NCI-H1694 treated with DMSO at 0.1 percent for 48 hours (cell line): ENCODE measurements at places on chromosomes 3 and 15.

DNA sequence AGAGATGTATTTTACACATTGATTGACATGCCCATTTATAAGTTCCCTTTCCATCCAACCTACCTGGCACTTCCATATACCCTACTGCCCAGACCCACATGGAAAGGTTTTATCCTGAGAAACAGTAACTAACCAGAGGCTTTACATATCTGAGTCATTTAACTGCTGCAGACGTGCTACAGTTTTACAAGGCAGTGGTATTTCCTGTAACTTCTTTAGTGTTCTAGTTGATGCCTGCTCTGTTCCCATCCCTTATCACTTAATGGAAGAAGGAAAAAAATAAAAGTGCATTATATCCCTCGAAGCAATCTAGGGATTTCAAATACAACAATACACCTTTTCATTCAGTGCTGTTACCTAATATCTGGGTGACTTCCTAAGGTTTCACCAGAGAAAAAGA lies 107.1 kb downstream of the TMCO5A start:
- no peak for DNase-seq

DNA sequence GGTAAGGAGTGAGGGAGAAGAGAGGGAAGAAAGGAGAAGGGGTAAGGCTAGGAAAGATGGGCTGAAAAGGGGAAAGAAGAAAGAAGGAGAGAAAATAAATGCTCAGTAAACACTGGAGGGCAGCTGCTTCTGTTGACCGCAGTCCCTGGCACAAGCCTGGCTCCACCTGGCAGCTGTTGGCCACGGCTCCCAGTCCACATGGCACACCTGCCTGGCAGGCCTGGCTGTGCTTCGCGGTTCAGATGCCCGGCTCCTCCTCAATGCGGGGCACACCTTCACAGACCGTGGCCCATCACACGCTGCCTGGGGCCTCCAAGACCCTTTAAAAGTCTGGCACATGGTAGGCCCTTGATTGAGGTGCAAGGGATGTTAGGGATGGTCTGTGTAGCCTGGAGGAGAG lies 516.8 kb upstream of the PROK2 start:
- DNase-seq: no peak

GRCh38 chr3:112117841-112118571 lies 15.0 kb downstream of the GCSAM start:
- no peak for DNase-seq

DNA sequence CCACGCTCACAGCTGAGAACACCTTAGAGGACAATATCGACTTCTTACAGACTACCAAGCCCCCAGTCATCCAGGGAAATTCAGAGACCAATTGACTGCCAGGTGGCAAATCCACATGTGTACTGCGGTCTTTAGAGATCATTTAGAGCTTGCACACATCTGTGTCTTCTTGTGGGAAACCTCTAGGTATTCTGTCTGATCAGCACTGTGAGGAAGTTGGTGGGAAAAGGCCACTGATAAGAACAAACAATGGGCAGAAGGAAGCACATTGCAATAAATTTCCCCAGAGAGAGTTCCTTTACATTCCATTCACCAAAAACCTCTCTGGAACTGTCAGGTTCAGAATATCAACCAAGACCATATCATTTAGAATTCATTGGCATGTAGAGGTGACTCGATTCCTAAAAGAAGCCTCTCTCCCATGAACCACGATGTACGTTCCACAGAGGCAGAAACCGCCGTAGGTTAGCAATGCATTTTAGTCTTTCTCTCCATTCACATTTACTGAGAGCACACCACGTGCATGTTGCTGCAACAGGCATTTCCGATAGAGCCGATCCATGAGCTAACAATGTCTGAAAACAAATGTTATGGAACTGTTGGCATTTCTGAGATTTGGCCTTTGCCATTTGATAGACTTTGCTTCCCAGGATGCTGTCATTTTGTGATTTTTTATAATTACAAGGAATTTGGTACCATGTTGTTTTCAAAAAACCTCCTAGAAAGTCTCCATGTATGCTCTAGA lies 287.3 kb upstream of the TPRG1 start:
- no peak for DNase-seq

- no peak for DNase-seq
Measured at GRCh38 chr15:55277116-55277564, 12.5 kb downstream of the RAB27A start.

- no peak for DNase-seq
Measured at GRCh38 chr15:56988219-56988618, 69.8 kb downstream of the TCF12 start.

DNA sequence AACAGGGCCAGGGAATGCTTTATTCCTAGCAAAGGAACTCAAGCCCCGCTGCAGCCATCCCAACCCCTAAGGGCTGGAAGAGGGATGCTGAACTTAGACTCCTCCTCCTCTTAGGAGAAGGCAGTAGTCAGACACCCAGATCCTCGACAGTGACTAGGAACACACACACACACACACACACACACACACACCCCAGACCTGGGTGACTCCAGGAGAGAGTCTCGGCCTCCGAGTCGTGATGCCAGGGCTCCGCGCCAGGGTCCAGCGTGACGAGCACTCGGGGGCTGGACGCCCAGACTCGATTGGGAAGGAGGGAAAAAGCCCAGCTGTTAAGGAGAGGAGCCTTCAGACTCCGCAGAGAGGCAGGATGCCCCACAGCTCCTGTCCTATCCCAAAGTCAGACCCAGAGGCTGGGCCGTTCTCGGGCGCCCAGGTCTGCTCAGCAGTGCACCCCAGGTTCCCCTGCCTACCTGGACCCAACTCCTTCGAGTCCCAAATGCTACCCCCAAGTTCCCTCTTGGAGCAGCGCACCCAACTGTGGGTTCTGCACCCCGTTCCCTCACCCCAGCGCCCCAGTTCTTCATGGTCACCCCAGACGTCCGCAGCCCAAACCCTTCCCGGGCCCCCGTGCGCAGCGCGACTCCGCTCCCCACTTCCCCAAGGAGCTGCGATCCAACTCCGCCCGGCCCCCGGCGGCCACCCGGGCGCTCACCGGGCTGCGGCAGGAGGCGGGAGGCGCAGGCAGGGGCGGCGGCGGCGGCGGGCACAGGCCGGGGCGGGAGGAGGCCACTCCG lies 421 bp downstream of the BMF start:
- no peak for DNase-seq

- no peak for DNase-seq
Measured at GRCh38 chr3:156359368-156359767, 195.5 kb downstream of the SSR3 start.

DNA sequence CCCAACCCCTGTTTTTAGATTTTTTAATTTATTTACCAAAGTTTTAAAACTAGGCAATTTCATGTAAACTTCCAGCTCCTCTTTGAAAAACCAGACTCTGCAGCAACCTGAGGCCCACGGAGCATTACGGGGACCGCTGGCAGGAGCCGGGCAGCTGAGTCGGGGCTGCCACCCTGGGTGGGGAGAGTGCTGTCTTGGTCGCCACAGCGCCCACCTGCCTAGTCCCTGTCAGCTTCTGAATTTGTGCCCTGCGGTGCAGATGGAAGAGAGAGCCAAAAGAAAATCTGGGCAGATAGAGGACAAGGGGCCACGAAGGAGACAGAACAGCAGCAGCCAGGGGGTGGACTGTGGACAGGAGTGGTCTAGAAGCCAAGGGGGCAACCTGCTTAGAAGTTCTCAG lies 34.6 kb downstream of the PXYLP1 start:
- DNase-seq: no peak

GRCh38 chr3:62415312-62415801 lies 42.0 kb upstream of the FEZF2 start:
- DNase-seq: peak; percentile 14

GRCh38 chr15:89068325-89068784 lies 19.9 kb upstream of the ABHD2 start:
- no peak for DNase-seq

GRCh38 chr3:195438371-195438770 lies 4.4 kb downstream of the ACAP2 start:
- no peak for DNase-seq

DNA sequence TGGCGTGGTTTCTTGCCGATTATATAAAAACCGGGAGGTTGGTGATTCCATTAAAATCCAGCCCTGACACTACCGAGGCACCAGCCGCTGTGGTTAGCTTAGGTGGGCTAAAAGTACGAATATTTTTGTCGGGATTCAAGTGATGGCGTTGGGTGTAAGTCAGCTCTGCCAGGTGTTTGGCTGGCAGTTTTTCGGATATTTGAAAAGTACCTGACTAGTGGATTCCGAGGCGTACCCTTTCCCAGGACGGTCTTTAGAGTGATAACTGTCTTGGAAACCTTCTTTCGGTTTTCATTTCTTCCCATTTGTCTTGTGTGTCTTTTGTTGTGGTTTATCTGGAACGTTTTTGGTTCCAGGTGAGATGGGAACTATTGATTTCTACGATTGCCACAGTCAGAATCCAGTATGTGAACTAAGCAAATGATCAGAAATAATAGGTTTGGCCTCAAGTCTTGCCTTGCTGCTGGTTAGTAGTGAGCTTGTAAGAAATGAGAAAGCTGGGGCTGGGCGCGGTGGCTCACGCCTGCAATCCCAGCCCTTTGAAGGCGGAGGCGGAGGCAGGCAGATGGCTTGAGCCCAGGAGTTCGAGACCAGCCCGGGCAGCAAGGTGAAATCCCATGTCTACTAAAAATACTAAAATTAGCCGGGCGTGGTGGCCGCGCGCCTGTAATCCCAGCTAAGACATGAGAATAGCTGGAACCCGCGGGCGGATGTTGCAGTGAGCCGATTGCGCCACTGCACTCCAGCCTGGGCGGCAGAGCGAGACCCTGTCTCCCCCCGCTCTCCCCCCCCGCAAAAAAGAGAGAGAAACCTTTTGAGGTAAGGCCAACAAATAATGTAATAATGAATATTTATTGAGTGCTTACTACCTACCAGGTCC lies 1.4 kb downstream of the FYTTD1 start:
- no peak for DNase-seq

DNA sequence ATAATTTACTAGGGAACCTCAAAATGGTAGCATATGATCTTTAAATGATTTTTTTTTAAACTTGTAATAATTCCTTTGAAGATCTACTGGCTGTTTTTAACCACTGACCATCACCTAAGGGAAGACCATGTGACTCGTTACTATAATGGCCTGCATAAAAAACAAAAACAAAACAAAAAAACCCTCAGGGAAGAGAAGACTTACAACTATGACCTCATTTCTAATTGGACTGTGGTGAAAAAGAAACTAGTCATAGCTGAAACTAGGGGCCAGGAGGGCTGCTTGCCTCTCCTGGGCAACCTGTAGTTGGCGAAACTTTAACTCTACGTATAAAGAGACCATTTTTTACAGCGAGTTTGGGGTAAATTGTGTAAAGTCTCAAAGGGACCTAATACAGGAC lies 23.0 kb downstream of the PAQR9 start:
- no peak for DNase-seq

DNA sequence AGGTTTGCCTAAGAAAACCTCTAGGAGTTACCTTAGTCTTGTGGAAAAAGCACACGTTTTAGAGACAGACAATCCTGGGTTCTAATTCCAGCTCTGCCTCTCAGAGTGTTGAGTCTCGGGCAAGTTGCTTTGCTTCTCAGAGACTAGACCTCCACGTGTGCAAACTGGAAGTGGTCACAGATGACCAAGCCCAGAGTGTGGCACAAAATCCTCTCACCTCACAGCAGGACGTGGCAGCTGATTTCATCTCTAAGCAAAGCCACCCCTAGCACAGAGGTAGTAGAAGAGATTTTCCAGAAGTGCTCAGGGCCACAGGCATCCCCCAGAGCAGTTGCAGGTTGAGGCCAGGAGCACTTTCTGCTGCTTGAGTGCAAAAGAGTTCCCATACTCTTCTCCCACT lies 79.2 kb downstream of the CD47 start:
- DNase-seq: no peak

- DNase-seq: no peak
Measured at GRCh38 chr3:100777271-100777670, 68.0 kb downstream of the TFG start.

DNA sequence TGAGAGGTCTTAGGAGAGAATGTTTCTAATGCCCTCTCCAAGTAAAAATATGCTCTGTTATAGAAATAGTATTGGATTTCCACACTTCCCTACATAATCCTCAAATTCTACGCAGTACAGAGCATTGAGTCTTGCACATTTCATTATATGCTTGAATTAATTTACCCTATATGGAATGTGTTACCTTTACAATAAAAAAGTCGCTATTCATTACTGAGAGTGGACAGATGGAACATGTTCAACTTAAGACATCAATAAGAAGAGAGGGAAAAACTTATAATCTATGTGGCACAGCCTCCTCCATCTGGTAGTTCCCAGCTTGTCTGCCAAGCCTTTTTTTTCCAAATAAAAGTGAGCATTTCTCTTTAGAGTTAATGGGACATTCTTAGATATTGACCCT lies 417.9 kb downstream of the MECOM start:
- no peak for DNase-seq

DNA sequence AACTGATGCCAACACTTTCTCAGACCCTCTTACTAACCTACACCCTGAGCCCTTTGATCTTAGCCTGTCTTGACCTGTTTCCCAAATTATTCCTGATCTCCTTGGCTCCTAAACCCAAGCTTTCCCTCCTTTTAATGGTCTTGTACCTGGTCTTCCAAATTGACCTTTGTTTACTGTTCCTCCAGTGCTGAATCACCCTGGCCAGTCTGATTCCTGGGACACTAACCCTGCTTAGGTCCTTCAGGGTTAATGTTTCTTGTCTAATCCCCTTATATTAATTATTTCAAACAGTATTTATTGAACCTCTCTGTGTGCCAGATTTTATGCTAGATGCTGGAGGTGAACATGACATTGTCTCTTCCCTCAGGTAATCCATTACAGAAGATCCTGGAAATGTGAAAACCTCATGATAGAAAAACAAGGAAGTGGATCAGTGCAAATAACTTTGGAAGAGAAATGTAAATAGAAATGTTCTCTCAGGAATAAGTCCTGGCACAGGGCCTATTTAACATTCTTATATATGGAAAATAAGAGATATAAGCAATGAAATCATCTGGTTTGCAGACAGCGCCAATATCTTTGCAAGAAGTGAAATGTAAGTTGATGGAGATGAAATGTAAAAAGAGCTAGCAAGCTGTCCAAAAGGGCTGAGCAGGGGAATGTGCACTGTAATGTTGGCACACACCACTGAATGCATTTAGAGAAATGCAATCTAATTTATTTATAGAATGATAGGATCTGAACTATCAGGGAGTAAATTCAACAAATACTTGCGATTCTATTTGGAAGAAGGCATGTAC lies 20.7 kb downstream of the HGD start:
- no peak for DNase-seq

- DNase-seq: peak; percentile 17
Measured at GRCh38 chr15:77607894-77608261, 24.8 kb downstream of the LINGO1 start.
